Pulmonary artery endothelial cell (primary cell): ENCODE measurements at places on chromosomes 6 and 20.

DNA sequence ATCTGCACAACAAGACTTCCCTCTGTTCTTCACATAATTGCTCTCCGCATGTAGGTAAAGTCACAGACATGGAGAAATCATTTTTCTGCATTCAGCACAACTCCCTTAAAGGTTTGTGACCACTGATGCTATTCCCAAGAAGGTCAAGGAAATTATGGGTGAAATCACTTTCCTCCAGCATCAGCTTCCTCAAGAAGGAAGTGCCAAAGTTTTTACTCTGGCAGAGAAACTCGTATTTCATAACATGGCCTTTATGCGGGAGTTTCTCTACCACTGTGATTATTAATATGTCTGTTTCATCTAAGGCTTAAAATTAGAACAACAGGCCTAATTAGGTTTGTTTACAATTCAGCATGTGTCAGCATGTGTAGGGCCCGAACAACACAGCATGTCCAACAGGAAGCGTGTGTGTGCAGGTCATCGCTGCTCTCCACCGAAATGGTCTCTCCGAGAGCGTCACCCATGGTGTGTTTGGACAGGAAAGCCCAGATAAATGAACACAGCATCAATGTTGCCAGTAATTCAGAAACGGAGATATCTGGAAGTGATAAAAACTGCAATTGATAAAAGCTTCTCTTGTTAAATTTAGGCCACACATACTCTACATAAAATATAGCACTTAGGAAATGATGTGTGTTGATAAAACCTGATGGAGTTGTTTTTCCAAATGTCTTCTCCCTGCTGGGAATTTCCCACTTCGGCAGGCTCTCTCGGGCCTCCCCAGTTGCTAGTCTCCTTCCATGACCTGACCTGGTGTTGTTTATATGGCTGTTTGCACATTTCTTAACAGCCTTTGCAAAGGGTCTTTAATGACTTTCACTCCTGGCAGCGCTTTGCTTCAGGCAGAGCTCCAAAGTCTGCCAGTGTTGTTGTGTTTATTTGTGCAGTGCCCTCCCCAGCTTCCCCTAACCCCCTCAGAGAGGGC is 265.1 kb upstream of the CEP162 start:
- peak; percentile 36 for DNase-seq

- no peak for DNase-seq
These were observed 5.1 kb upstream of the DBNDD2 start for GRCh38 chr20:45402946-45403345.

- DNase-seq = no peak
These were observed 40.1 kb upstream of the LTV1 start for GRCh38 chr6:143802833-143803565.

DNA sequence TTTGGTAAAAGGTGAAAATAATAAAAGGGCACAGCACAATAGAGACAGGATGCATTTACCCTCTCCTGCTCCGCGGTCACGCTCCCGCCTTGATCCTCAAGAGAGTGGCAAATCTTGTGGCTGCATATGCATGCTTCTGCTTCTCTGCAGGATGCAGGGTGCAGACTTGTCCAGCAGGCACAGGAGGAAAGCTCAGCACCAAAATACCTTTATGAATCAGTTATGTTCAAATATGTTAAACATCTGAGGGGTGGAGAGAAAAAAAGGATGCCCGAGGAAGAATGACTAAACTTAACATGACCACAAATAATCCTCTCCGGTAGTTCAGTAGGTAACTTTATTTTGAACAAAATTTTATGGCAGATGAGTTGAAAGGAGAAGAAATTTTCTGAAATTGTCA is 366.1 kb upstream of the SOX4 start:
- DNase-seq = no peak

- DNase-seq = no peak
These were observed 793.6 kb downstream of the TFAP2A start for GRCh38 chr6:9621276-9621675.

DNA sequence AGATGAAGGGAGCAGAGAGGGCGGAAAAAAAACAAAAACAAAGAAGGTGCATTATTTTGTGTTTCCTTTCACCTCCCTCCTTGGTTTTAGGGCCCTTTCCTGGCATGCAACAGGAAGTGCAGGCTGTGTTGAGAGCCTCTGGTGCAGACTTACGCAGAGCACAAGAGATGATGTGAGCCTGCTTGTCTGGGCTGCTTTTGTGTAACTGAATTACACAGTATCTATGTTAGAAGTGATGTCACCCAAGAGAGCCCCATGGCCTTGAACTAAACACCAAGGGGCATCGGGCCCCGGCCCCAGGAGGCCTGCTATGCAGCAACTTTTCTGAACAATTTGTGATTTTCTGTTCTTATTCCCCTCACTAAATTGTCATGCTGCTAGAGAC is 25.5 kb downstream of the GNAS start:
- no peak for DNase-seq

GRCh38 chr6:139373928-139374356 is 506 bp downstream of the CITED2 start:
- no peak for DNase-seq

DNA sequence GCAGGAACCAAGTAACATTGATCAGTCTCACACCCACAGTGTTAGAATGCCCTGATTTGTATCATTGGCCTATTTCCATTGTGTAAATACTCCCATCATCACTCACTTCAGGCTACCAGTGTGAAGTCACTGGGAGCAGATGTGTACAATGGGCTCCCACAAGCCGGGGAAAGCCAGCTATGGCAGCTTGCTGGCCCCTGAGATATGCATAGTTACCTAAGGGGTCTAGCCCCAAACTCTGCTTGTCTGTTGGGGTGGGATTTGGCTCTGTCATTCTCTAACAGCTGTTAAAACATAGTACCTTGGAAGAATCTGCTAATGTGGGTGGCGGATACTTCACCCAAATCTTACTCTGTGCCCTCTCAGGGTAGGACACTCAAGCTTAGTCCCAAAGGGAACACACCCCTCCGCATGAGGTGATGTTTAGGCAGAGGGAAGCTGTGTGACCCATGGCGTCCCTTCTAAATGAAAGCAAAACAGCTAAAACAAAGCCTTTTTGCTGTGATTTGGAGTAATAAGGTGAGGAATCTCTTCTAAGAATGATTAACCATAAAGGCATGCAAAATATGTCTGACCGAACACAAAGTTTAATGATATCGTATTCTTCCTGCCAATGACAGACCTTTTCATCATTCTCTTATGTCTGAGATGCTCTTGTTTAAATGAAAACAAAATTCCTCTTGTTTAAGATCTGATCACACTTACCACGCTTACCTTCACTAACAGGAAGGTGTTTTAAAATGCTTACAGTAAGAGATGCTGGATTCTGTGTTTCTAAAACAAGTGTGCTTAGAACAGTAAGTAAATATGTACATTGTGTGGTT is 45.9 kb upstream of the PXDC1 start:
- DNase-seq = peak; percentile 75

GRCh38 chr6:44058617-44059358 is 68.5 kb downstream of the MRPL14 start:
- DNase-seq = peak; percentile 97

DNA sequence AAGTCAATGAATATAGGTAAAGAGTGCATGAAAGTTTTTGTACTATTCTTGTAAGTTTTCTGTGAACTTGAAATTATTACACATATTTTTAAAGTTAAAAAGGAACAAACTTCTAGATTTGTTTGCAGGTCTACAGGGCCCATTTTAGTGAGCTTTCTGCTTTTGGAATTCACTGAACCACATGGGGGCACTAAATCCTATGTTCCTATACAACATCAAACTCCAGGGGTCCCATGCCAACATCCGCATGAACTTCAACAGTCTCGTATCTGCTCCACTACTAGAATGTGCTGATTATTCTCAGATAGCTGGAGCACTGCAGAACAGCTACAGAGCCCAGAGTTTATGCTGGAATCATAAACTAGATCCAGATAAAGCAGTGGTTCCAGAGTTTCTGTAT is 347.9 kb upstream of the SPTLC3 start:
- no peak for DNase-seq

DNA sequence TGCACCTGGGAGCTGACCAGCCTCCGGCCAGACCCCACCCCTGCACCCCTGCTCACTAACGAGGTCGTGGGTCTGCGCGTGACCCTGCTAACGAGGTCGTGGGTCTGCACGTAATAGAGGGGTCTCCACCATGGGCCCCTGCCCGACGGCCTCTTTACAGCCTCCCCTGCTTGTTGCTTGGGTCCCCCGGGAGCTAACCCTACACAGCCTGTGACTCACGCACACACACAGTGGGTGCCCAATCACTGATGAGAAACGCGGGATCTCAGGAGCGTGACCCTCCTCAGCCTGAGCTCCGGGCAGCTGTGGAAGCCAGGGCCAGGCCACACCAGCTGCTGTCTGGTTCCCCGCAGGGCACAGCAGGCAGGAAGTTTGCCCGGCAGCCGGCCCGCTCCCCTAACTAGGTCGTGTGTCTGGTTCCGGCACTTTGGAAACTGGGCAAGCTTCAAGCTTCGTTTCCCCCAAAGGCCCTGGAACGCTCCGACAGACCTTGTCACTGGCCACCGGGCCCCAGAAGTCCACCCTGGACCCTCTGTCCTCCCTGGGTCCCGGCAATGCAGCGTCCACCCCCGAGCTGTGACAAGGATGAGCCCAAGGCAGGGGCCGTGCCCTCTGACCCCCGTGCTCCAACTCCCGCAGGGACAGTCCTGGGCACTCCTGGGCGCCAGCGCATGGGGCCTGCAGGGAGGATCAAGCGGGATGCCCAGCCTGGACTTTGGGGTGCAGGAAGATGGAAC is 767 bp downstream of the PTK6 start:
- no peak for DNase-seq

GRCh38 chr6:166625356-166625755 is 1.7 kb downstream of the RPS6KA2 start:
- no peak for DNase-seq

DNA sequence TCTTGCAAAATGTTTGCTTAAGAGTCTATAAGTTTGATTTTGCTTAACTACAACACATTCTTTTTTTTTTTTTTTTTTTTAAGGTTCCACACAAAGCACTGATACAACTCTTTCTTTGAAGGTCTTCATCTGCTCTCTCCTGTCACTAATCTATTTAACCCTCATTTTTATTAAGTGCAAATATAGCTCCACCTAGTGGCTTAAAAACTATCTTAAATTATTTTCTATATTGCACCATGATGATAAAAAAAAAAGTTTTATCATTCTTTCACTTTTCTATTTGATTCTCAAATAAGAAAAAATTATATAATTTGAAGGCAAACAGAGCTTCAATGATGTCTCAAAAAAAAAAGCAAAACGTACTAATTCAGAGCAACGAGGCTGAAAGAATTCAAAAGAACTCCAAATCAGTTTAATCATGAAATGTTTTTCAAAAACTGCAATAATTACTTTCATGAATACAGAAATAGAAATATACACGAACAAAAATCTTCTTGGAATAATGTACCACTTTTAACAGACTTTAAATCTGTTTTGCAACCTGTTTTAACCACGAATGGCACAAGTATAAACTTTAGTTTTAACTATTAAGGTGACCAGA is 12.8 kb downstream of the ESF1 start:
- no peak for DNase-seq

DNA sequence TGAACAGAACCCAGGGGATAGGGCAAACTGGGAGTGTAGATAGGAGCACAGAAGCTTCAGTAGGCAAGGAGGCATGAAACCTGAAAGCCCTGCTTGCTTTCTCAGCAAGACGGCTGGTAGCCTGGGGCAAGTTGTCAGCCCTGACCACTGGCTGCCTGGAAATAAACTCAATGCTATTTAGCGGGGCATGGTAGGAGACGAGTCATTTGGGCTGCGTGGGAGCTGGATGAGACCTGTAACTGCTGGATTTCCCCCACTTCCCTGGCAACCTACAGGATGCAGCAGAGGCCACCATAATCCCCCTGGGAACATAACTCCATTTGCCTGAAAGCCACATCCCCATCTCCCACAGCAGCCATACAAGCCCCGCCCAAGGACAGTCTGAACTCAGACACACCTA is 332.6 kb upstream of the TBX18 start:
- DNase-seq = no peak

GRCh38 chr6:35742842-35743241 is 6.0 kb downstream of the ARMC12 start:
- no peak for DNase-seq

GRCh38 chr6:54970337-54970736 is 123.8 kb downstream of the FAM83B start:
- no peak for DNase-seq

DNA sequence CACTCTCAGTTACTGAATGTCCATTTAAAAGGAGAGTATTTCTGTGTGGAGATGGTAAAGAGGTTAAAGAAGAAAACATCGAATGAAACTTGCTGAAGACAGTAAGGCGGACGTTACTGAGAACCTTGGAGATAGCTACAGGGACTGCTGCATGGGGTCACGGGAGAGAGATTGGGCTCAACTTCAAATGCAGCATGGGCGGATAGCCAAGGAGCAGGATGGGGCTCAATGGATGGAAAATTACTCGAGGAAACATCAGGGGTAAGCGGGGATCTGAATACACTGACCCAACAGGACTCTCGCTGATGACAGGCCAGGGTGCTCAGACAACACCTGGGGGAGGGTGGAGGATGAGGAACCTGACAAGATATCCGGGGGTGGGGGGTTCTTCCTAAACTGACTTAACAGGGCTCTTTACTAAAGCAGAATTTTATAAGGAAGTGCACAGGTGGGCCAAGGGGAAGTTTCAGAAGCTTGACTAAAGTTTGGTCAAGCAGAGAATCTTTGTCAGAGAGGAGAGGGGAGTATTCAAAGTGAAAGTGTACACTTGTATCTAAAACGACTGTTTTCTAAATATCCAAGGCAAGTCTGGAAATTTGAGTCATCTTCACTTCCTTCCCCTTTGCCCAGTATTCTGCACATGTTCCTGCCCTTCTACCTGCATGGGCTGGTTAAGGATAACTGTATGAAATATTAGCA is 22.8 kb downstream of the ECT2L start:
- no peak for DNase-seq

DNA sequence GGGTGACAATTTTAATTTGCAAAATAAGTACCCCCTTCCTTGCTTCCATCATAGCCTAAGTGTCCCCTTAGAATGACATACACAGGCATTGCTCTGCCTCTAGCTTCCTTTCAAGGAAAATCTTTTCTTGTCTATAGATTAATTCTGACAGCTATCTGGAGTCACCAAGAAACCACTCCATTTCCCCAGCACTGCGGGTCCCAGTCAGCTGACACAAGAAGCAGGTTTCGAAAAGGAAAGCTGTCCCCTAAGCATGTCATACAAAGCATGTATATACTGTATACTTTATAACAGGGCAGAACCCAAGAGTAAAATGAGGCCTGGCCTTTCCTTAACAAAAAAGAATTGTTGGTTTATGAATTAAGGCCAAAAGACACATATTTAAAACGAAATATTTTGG is 273.5 kb downstream of the BTBD9 start:
- no peak for DNase-seq

DNA sequence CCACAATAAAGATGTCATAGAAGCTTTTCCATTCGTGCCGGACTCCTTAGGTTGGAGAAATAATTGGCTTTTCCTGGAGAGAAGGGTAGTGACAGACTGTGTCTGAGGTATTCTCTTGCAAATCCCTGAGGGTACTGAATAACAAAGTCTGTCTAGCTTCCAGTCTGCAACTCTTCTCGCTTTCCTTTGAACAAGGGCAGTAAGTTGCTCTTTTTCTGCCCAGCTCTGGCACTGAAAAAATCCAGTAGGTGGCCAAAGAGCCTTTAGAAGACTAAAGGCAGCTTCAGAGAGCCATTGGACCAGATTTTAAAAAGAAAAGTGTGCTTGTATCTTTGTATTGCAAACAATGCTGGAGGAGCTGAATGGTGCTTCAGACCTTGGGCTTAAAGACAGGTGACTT is 20.7 kb upstream of the RREB1 start:
- no peak for DNase-seq
